ENCODE measurements at places on chromosomes 5 and 9.

GRCh38 chr9:10274988-10275387 lies 337.8 kb downstream of the PTPRD start:
- DNase-seq, result no peak

DNA sequence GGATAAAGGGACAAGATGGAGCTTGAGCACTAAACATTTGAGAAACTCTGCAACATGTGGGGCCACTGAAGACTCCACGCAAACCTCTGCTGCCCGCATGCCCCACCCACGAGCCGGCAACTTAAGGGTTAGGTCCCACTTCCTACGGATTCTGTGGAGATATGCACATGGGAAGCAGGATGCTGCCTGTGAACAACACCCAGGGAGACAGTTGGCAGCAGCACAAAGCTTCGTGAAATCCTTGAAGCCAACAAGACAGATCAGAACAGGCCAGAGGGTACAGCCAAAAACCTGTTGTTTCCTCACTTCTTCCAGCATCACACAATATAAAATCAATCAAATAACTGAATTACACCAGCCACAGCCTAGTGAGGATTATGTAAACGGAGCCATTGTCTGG lies 270.4 kb downstream of the ENC1 start:
- DNase-seq, result no peak

DNA sequence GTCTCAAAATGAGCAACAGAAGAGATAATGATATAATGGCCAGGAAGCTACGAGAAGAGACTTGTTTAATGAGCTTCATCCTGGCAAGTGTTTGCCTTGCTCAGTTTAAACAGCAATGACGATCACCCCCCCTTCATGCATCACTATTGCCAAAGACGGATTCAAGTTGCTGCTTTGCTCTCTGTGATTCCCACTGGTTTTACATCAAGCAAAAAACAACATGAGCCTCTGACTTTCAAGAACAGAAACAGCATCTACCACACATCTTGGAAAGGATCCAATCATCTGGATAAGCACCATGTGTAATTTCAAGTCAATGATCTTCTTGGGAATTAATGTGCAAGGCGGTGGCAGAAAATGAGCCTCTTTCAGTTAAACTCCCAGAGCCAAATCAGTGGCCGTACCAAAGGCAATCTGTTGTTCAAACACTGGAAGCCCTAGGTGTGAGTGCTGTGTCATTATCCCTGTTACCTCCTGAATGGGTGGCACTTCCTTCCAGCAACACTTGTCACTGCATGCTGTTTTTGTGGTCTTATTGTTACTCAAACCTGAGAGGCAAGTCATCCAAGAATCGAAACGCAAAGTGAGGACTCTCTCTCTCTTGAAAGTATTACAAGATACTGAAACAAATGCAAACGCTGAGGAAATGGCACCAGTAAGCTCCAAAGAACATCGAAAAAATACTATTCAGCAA lies 72.8 kb downstream of the MED27 start:
- peak; percentile 25 for DNase-seq

DNA sequence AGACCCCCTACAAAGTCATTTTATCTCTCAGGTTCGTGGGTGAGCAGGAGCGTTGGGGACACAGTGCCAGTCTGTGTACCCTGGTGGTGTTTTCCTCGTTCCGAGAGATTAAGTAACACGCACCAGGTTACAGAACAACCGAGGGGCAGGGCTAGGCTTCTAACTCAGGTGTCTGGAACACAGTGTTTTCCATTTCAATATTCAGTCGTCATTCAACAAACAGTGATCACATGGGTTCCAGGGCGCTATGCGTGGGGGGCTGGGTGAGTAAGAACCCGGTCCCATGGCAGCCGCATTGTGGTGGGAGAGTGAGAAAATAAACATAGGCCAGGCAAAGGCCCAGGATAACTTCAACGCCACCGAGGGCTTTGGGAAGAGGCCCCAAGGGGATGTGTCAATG lies 55.9 kb upstream of the RNU6ATAC start:
- DNase-seq, result no peak

DNA sequence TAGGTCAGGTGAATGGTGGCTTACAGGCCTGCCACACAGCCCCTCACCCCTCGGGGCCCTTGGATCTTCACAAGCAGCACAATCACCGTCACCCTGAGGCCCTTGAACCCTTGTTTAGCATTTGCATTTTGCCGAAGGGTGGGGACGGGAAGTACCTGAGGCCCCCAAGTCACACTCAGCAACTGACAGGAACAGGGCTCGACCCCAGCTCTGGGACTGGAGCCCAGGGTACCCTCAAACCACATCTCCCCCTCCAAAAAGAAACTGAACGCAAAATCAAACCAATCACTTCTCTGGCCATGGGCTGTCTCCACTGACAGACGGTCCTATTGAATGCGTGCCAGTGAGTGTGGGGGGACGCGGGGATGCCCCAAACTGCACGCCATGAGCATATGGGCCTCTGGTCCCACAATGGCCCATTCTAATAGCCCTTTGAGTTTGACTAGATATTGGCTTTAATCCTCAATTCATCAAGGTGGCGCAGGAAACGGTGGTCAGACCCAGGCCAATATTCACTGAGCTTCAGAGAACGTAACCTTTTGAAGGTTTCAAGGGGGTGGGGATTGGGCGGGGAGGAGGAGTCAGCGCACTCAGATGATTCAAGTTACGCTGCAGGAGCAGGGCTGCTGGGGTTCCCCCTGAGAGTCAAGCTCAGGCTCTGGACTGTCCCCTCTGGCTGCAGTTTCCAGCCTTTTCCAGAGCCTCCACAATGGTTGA lies 176.0 kb downstream of the DAB2IP start:
- DNase-seq, result no peak

DNA sequence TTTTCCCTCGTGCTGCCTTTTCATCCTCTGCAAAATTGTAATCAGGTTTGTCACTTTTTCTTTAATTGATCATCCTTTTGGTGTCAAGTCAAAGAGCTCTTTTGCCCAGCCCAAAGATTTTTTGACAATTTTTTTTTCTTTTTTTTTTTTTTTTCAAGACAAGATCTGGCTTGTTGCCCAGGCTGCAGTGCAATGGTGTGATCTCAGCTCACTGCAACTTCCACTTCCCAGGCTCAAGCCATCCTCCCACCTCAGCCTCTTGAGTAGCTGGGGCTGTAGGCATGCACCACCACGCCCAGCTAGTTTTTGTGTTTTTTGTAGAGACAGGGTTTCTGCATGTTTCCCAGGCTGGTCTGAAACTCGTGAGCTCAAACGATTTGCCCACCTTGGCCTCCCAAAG lies 36.7 kb downstream of the CDK7 start:
- DNase-seq, result no peak

- no peak for DNase-seq
These were observed 30.3 kb downstream of the ADAMTS6 start for GRCh38 chr5:65451436-65451835.

DNA sequence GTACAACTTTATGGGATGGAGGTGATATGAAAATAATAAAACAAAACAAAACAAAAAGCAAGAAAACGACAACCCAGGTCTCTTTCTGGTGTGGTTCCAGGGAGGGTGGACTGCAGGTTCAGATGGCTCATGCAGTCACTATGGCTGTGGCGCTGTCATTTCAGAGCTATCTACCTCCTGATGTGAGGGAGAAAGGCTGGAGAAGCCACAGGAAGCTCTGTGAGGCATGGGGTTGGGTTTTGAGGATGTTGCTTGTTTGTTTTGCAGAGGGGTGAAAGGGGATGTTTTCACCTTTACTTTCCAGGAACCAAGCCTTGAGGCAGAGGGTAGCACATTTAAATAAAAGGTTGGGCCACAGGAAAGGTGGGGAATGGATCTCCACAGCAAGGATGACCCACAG lies 18.7 kb downstream of the NIPAL4 start:
- no peak for DNase-seq

GRCh38 chr9:76007935-76008334 lies 117.5 kb downstream of the PCSK5 start:
- no peak for DNase-seq

- DNase-seq, result no peak
These were observed 506.0 kb downstream of the HTR1A start for GRCh38 chr5:63456279-63456678.

DNA sequence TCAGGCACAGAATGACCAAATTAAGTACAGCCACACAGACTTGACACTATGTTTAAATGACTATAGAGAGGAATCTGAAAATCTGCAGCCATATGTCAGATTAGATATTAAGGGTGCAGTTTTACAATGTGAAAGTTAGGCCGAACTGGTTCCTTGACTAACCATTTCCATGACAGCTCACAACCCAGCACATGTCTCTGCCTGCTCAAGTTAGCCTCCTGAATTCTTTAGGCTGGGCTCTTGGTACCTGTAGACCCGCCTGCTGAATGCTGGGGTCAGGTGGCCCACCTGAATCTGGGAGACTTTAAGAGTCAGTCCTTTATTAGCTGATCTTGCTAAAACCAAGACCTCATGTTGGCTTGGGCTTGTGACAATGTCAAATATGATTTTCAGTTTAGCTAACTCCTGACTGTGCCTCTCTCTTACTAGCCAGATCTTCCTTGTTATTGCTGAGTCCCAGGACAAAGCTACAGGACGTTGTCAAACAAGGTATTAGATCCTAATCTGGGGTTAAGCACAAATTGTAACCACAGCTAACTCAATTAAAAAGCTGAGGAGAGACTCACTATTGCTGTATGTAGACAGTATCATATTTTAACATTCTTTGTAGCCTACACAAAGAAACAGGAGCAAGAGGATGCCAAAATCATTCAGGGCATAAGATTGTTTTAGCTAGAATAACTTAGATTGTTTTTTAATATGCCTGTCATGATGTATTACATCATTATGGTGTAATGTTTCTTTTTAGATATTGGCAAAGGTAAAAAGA lies 490.9 kb downstream of the SEMA5A start:
- no peak for DNase-seq

- DNase-seq, result no peak
These were observed 52.7 kb downstream of the ABHD17B start for GRCh38 chr9:71858102-71858798.

GRCh38 chr9:77455312-77455927 lies 192.7 kb downstream of the GNA14 start:
- DNase-seq, result peak; percentile 4

DNA sequence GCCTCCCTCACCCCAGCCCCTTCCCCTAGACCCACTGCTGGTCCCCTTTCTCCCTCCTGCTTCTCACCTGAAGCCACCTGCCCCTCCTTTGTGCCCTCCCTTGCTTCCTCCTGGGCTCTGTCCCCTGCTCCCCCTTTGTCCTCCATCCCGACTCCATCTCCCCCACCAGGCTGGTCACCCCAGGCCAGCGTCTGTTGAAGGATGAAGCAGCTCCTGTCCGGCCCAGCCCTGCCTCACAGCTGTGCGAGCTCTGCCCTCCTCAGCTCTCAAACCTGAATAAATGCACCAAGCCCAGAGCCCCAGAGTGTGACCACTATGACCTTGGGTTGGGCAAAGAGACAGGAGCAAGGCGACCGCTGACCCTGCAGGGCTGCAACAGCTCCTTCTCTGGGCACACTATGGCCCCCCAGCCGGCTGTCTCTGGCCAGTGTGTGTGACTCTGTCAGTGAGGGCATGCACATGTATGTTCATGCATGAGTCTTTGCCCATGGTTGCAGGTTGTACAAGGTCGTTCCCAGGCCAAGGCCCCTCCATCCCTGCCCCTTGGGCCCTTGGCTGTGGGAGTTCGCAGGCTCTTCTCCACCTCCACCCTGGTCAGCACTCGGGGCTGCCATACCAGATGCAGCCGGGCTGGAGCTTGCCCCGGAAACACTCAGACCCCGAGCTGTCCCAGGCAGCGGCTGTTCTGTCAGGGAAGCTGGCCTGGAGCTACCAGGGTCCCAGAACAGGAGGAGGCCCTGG lies 3.3 kb downstream of the LCN12 start:
- DNase-seq, result no peak

GRCh38 chr9:110125207-110125751 lies 82.7 kb downstream of the C9orf152 start:
- no peak for DNase-seq

DNA sequence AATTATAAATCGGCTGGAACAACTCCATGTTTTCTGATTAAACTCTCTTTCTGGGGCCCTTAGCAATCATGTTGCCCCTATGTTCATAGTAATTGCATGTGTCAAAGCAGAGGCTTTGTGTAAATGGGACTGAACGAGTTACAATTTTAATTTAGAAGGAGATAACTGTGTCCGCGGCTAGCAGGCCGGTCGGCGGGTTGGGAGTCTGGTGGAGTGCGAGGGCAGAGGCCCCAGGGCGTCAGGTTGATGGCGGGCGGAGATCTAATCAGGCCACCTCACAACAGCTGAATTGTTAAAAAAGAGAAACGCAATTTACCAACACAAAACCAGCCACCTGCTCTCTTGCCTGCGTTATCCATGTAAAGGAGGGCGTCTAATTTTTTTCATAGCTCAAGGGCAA lies 134.9 kb upstream of the LPCAT1 start:
- no peak for DNase-seq

- no peak for DNase-seq
These were observed 25.4 kb upstream of the ZFYVE16 start for GRCh38 chr5:80382488-80382887.

GRCh38 chr9:133770076-133770777 lies 32.1 kb upstream of the SARDH start:
- no peak for DNase-seq

DNA sequence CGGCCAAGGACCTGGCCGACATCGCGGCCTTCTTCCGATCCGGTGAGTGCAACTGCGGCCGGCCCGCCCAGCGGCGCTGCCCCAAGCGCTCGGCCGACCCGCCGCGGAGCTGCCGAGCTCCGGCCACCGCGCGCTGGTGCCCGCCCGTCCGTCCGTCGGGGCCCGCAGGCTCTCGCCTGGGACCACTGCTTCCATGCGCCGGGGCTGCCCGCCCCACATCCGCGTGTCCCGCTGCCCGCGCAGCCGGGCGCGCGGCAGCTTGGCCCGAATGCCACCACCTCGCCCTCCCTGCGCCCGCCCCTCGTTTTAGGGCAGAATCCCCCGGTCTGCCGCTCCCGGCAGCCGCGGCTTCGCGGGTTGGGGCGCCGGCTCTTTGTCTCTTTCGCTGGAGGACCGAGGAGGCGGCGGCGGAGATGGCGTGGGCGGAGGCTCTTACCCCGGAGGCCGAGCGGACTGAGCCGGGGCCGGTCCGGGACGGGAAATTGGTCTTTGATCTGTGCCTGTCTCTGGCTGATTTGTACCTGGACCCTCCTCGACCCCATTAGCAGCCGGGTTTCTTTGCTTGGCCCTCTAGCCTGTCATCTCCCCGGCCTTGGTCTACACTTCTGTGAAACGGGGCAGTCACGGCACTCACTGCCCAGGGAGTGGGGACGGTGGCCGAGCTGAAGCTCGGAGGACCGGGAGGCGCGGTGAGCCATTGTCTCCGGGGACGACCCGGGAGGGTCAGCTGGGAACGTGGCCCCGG lies 871 bp downstream of the TRIO start:
- no peak for DNase-seq

DNA sequence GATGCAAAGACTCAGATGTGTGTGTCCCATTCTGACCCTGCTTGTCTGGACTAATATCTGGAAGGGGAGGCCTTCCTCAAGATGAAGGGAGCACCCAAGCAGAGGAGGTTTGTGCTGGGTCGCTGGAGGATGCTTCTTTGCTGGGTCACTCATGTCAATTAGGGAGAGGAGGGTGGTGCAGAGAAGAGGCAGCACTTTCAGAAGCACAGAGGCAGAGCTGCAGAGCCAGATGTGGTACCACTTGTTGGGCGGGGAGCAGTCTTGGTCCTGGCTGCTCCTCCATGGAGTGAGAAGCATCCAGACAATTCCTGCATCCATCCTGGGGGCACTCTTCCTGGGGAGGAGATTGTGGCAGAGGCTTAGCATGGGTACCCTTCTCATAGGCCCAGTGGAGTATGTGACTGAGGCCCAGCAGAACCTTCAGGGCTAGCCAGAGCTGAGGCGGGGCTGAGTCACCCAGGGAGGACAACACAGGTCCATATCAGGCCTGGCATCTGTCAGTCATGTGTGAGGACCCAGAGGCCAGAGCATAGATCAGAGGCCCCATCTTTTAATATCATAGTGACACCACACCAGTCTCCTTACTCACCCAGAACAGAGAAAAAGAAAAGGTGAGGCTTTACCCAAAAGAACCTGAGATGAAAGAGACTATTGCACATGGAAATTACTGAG lies 59.8 kb downstream of the TNFSF15 start:
- DNase-seq, result no peak
